ENCODE measurements at places on chromosomes 13 and 19.

GRCh38 chr19:45355402-45355801 is 14.9 kb downstream of the KLC3 start:
- DNase-seq = no peak

- DNase-seq = no peak
Observed at GRCh38 chr13:19794631-19795030, 11.9 kb upstream of the PSPC1 start.

DNA sequence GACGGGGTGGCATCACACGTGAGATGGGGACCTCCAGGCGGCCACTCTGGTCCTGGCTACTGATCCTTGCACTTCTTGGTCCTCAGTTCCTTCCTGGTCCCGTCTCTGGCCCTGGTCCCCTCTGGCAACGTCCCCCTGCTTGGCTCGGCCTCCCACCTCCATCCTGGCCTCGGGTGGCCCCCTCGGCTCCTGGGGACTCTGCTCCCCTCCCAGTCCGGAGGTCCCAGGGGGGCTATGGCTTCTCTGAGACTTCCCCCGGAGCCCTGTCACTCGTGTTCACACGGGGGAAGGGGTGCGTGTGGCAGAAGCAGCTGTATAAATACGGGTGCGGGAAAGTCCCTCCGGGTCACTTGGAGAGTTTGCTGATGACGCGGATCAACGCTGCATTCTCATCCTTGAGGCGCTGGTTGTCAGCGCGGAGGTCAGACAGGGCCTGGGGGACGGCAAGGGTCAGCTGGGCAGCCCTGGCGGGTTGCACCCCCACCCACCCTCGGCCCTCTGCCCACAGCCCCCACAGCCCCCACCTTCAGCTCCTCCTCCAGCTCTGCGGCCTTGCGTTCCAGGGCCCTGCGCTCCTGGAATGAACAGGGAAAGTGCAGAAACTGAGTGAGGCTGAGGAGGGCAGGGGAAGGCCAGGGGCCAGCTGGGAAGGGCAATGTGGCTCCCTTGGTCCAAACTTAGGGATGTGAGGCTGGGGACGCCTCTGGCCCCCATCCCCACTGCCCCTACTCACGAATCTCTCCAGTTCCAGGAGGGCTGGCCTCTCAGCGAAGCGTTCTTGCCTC is 15.6 kb downstream of the EPS8L1 start:
- DNase-seq = no peak

DNA sequence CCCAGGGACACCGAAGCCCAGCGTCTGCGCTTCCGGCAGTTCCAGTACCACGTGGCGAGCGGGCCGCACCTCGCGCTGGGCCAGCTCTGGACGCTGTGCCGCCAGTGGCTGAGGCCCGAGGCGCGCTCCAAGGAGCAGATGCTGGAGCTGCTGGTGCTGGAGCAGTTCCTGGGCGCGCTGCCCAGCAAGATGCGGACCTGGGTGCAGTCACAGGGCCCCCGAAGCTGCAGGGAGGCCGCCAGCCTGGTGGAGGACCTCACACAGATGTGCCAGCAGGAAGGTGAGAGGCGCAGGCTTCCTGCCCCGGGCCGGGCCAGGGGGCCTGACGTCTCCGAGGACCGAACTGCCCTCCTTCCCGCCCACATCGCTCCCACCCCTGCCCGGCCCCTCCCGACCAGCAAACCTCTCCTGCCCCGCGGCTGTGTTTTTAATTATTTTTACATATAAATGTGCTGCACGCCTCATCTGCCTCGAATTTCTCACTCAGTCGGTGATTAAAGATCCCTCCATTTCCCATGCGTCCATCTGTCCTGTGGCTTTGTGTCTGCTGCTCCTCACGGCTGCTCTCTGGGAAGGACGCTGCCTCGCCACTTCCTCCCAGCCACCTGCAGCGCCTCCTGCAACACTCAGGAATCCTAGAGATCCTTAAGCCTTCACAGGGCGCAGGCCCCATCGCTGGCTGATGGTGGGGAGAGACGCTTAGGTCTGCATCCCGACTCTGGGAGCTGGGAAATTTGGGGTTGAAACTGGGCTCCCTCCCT is 4.3 kb downstream of the ZSCAN1 start:
- no peak for DNase-seq

GRCh38 chr13:98460516-98460915 is 116.4 kb downstream of the STK24 start:
- no peak for DNase-seq

- DNase-seq = peak; percentile 97
Observed at GRCh38 chr13:94309997-94310855, 169.3 kb downstream of the DCT start.

DNA sequence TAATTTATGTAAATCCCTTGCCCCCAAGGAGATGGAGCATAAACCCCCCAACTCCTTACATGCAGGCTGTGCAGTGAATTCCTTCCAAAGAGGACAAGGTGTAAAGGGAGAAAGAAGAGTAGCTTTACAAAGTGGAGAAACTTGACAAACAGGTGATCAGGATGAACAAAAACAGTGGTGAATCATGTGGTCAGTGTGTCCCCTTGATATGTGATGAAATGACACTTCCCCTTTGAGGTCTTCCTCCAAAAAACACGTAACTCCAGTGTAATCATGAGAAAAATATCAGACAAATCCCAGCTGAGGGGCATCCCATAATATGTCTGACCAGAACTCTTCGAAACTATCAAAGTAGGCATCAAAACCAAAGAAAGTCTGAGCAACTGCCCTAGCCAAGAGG is 29.5 kb upstream of the AKT2 start:
- no peak for DNase-seq

Data from fibroblast of skin of right biceps (primary cell).